HEK293T (cell line): ENCODE measurements at places on chromosomes 11 and 22.

DNA sequence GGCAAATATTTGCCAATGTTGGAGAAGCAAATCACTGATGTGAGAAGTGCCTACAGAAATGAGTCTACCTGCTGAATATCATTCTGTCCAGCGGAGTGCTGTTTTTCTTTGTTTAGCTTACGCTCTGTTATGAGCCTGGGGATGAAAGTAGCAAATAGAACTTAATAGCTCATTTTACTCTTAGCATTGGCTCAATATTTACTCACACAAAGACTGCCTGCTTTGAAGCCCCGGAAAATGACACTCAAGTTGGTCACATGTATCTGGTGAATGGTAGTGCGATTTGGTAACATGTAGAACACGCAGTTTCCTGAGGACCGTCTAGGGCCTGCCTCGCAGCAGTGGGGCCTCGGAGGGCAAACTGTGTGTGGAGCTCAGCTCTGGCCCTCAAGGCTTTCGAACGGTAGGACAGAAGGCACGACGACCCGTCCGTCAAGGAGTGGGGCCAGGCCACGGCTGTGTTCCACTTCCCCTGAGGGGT, 38.9 kb downstream of the TBC1D22A start:
- DNase-seq: no peak

DNA sequence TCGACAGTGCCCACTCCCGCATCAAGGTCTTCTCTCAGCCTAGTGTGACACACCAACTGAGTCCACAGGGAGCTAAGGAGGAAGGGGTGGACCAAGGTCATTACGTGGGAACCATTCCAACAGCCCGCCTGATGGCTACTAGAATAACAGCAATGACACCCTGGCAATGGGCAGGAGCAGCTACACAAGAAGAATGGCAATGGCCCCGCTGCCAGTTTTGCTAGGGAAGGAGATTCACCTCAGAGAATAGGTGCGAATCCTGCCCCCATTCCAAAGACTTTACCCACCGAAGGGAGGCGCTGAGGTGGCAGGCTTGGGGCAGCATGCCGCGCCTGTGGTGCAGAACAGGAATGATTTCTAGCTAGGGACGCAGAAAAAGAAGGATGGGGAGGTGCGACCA, 9.1 kb downstream of the WT1 start:
- DNase-seq: no peak

DNA sequence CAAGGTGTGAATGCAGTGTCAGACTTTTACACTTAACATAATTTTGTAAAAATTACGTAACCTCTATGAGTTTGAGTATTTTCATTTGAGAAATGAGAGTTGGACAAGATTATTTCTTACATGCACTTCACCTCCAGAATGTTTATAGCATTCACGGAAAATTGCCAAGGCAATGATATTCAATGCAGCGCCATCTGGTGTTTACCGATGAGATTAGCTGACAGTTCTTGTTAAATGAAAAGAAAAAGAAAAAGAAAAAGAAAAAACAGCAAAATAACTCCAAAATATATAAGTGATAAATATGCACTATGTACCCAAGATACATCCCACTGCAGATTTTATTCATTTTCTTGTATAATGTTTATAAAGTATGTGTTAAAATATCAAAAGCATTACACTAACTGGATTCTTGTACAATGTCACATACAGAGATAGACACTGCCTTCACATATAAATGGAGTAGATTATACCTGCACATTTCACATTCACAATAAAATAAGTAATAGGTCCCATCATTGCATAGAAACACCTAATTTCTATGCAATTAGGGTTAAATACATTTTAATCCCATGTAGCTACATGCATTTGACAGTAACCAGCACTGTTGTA, 976.3 kb upstream of the FAT3 start:
- peak; percentile 13 for DNase-seq

- no peak for DNase-seq
Observed at GRCh38 chr11:82771781-82772180, 38.1 kb upstream of the FAM181B start.

- DNase-seq: no peak
Observed at GRCh38 chr11:104328512-104328907, 164.6 kb upstream of the PDGFD start.

DNA sequence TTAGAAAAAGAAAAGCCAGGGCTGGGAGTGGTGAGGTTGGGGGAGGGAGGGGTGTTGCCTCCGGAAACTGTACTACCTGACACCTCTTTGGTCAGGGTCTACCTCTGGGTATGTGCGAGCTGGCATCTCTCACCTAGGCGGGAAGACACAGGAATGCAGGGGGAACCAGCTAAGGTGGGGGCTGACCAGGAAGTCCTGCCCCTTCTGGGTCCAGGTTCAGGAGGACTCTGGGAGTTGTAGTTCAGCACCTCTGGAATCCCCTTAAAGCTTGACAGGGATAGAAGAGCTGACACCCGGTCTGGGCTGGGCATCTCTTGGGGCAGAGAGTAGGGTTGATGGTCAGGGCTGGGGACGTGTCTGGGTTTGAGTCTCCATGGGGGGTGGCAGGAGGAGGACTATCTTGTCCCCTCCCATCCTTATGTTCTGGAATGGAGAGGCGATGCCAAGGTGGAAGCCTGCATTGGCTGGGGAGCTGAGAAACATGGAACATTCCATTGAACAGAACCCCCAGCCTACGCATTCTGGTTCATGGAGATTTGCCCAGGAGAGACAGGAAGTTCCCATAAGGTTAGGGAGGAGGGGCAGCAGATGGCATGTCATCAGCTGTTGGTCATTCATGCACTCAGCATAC, 2.1 kb upstream of the KIAA1671 start:
- peak; percentile 56 for DNase-seq

GRCh38 chr11:73554671-73555320, 43.1 kb downstream of the FAM168A start:
- DNase-seq: no peak

DNA sequence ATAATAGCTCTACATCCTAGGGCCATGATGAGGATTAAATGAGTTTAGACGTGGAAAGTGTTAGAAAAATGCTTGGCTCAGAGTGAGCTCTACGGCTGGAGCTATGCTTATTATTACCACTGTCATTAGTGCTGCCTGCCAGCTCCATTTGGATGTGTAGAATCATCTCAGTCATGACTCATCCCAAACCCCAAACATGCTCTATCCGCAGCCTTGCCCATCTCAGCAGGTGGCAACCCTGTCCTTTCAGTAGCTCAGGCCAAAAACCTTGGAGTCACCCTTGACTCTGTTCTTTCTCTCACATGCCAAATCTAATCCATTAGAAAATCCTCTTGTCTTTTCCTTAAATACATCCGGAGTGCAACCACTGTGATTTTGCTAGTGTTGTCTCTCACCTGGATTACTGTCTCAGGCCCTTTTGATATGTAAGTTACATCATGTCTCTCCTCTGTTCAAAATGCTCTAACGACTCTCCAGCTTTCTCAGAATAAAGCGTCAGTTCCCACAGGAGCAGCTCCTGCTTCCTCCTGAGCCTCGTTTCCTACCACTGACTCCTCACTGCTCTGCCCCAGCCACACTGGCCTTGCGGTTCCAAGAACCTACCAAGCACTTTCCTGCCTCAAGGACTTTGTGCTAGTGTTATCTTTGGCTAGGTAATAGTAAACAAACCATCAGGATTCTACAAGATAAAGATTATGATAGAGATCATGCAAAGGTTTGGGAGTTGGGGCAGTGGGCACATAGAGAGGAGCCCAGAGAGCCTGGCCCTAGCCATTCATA, 10.5 kb upstream of the CHRM1 start:
- no peak for DNase-seq

DNA sequence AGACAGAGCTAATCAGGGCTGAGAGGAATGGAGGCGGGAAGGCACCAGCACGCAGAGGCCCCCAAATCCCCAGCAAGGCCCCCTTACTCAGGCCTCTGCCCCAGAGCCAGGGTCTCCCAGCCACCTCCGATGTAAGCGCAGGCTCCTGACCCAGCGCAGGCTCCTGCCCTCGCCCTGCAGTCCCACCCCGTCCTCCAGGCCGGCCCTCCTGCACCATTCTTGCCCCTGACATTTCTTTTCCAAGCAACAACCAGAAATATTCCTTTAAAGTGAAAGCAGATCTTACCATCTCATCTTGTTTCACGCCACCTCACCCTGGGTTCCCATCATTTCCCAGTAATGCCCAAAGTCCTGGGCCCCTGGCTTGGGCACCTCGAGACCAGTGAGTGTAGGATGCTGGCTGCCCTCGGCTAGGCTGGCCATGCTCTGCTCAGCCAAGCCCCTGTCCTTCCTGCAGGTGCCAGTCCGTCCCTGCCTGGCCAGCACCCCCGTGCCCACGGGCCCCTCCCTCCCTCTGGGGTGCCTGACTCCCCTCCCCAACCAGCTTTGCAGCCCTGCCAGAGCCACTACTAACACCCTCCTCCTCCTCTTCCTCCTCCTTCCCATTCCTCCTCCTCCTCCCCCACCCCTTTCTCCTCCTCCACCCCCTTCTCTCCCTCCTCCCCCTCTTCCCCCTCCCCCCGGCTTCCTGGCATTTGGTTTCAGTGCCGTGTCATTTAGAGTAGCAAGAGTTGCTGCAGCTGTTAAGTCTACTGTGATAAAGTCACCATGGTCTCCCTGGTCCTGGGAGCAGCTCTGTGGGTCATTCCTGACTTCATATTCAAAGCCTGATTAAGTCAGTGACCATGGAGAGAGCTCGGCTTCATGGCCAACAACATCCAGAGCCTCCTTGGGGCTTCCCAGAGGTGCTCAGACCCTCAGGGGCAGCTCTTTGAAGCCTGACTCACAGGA, 78.7 kb downstream of the PIWIL3 start:
- DNase-seq: no peak

- no peak for DNase-seq
Observed at GRCh38 chr11:2789791-2790567, 90.2 kb upstream of the KCNQ1OT1 start.

DNA sequence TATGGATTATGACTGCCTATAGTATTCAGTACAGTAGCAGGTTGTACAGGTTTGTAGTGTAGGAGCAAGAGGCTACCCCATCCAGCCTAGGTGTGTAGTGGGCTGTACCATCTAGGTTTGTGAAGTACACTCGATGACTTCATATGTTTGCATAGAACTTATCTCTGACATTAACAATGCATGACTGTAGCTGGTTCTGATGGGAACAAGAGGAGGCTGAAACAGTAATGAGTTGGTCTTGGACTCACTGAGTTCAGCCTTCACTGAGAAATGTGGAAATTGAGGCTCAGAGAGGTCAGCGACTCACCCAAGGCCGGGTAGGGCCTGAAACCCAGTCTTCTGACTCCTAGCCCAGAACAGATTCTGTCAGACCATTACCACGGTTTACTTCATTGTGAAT, 13.0 kb downstream of the MYO7A start:
- DNase-seq: no peak

GRCh38 chr11:33861941-33862589, 29.8 kb downstream of the LMO2 start:
- no peak for DNase-seq

GRCh38 chr11:62961017-62961570, 23.7 kb downstream of the SLC22A6 start:
- no peak for DNase-seq

DNA sequence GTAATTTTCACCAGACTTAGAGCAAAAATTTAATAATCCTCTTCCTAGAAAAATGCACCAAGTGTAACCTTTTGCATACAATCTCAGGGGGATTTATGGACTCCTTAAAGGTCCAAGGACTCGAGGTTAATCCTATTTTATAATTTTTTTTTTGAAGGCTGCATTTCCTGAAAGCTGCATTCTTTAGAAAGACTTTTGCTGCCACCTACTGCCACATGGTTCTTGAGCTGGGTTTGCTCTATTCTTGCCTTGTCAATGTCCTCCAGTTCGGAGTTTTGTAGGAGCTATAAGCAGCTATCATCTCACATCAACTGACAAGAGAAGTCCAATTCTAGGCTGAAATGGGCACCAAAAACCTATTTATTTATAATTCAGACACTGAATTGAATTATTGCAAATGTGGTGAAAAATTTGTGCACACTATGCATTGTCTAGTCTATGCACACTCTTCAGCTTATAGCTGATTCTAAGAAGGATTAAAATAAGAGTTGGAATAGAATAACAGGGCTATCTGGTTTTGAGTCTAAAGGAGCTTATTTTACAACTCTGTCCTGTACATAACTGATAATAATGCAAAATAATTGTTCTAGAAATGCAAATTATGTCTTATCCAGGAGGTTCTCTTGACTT, 31.3 kb downstream of the TRAF6 start:
- peak; percentile 27 for DNase-seq

DNA sequence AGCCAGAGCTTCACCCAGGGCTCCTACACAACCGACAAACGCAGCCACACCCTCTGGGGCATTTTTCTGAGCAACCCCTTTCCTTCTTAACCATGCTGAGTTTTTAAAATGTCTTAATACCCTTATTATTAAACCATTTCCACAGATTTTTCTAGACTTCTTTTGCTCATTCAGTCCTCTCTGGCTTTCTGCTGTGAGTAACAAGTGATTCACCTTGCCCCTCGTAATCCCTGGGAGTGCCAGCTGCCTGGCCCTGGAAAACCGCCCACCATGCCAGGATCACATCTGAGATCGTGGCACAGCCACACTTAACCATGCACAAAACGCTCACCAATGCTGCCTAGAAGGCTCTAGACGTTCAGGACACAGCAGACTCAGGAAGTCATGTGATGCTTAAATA, 25.4 kb downstream of the YPEL1 start:
- no peak for DNase-seq

GRCh38 chr22:25437414-25438160, 126.9 kb upstream of the GRK3 start:
- DNase-seq: no peak

- DNase-seq: no peak
Observed at GRCh38 chr11:6433998-6434660, 6.7 kb downstream of the HPX start.

DNA sequence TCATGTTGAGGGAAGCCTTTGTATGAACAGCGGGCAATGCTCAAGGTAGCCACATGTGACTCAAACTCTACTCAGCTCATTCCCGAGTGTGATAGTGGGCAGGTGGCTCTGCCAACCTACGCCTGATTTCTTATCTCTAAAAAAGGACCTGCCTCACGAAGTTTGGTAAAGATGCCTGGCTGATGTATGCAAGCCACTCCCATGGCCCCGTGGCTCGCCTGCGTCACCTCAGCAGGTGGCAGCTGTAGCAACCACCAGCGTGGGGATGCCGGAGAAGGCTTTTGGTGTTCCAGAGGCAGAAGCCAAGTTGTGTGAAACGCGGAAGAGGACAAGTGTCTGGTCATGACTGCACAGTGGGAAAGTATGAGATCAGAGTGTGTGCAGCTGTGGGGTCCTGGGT, 5.4 kb downstream of the FADS2 start:
- DNase-seq: no peak
